ENCODE measurements at places on chromosomes 6 and 20. TPM values are rescaled to one million over a fixed set of nuclear protein-coding genes. Genes with fewer than 3 reads are reported as not detected.

GRCh38 chr20:52246366-52246765 is 54.8 kb upstream of the ZFP64 start:
- no peak overlapping the region for H3K27ac ChIP-seq
- H3K4me1 ChIP-seq = no peaks in the 10 kb centered on the region
- DNase-seq = no peak
- 0 out of 2 replicates have a peak, but pooled peaks cover 3% of the 10 kb centered on the region for H3K27me3 ChIP-seq
- H3K36me3 ChIP-seq = no peaks in the 10 kb centered on the region

- no peaks in the 10 kb centered on the region for H3K27me3 ChIP-seq
- no peak overlapping the region for H3K27ac ChIP-seq
- no peaks in the 10 kb centered on the region for H3K4me1 ChIP-seq
- H3K4me3 ChIP-seq = no peak overlapping the region
- H3K36me3 ChIP-seq = no peaks in the 10 kb centered on the region
Measured at GRCh38 chr20:55273149-55273548, 732.2 kb downstream of the CBLN4 start.

DNA sequence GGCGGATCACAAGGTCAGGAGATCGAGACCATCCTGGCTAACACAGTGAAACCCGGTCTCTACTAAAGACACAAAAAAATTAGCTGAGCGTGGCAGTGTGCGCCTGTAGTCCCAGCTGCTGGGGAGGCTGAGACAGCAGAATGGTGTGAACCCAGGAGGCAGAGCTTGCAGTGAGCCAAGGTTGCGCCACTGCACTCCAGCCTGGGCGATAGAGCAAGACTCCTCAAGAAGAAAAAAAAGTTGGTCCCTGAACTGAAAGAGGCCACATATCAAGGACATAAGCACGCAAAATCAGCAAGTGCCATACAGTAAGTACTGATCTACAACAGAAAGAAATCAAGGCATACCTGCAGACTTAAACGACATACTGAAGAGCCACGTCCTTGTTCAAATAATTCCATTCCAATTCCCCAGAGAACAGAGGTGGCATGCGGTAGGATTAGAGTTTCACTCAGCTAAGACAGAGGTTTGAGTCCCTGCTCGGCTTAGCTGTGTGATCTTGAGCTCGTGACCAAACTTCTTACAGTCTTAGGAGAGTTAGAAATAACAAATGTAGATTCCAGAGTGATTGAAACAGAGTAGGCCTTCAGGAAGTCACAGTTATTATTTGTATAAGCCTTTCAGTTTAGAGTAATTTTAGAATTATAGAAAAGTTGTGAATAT is 29.2 kb downstream of the B4GALT5 start:
- H3K27me3 ChIP-seq = no peaks in the 10 kb centered on the region
- H3K4me1 ChIP-seq = peaks cover 9% of the 10 kb centered on the region
- H3K36me3 ChIP-seq = no peaks in the 10 kb centered on the region
- H3K27ac ChIP-seq = no peak overlapping the region
- no peak overlapping the region for H3K4me3 ChIP-seq
- no peak for DNase-seq

Gene PLG
- total RNA-seq = not detected

- H3K4me3 ChIP-seq = no peak overlapping the region
- H3K27me3 ChIP-seq = no peaks in the 10 kb centered on the region
- H3K27ac ChIP-seq = no peak overlapping the region
- H3K4me1 ChIP-seq = peaks cover 8% of the 10 kb centered on the region
- DNase-seq = no peak
Measured at GRCh38 chr6:154504865-154505449, 5.5 kb downstream of the CNKSR3 start.
